ENCODE measurements at places on chromosomes 1 and 21.

DNA sequence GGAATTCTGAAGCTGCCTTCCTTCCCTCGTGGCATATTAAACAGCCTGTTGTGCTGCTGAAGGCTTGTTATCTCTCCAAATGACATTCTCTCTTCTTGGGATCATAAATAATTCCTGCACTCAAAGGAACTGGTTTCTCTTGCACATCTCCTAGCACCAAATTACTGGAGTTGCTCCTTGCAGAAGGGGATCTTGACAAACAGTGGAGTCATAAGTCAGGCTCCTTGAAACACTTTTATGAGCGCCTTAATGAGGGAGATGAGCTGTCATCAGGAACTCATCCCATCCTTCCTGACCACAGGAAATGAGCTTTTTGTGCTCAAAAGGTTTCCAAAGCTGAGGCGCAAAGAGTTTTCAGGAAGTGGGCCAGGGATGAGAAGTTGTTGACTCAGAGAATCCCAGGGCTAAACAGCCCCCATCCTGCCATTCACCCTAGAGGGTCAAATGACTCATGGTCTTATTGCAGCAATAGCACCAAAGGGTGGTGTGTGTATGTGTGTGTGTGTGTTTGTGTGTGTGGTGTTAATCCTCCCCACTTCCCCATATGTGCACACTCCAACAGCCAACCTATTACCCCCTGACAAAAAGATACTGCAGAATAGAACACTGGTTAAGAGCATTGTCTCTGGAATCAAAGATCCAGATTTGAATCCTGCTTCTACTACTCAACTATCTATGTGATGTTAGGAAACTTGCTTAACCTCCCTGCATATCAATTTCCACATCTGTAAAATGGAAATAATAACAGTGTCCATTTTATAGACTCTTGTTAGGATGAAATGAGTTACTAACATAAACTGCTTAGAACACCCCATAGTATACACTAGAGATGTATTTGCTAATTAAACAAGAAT lies 2.8 kb upstream of the PHC2 start:
- no peak for DNase-seq
- peaks cover 5% of the 10 kb centered on the region for H3K27me3 ChIP-seq
- H3K4me3 ChIP-seq: no peak overlapping the region
- H3K4me1 ChIP-seq: peaks cover 3% of the 10 kb centered on the region
- no peak overlapping the region for H3K27ac ChIP-seq

DNA sequence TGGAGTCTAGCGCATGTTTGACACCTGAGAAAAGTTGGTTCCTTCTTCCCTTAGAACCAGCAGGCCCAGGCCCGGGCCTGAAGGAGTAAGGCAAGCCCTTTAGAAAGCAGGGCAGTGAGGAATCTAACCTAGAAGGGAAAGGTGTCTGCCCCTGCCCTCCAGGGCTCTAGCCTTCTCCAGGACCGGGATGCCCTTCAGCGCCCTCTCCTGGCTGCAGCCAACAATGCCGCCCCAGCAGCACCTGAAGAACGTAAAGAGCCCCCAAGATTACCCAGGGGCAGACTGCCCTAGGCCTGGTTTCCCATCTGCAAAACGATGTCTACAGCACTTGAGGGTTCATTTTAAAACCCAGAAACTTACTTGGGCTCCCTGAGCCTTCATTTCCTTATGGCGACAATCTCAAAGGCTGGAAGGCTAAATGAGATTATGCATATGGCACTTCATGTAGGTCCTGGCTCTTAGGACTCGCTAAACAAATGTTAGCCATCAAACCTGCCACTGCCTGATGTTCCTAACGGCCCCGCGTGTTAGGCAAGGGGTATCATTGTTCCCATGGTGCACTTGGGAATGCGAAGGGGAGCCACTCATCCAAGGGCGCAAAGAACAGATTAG lies 106.7 kb upstream of the KLHDC7A start:
- H3K27me3 ChIP-seq: peaks cover 21% of the 10 kb centered on the region
- no peak for DNase-seq
- H3K27ac ChIP-seq: no peak overlapping the region
- H3K4me1 ChIP-seq: no peaks in the 10 kb centered on the region

GRCh38 chr1:150813028-150813707 lies 5.1 kb upstream of the CTSK start:
- DNase-seq: no peak
- no peak overlapping the region for H3K27ac ChIP-seq
- H3K4me3 ChIP-seq: no peak overlapping the region
- H3K27me3 ChIP-seq: no peaks in the 10 kb centered on the region

DNA sequence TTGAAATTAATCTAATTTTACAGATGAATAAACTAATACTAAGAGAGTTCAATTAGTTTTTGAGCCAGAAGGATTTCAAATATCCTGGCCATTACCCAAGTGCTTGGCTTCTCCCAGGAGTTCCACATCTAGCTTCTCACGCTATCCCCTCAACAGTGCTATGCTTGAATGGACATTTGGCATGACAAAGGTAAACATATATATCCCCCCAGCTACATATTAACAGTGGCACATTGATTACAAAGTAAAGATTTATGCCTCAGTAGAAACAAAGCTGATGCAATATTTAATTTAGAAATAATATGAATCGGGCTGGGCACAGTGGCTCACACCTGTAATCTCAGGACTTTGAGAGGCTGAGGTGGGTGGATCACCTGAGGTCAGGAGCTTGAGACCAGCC lies 434.6 kb upstream of the PRMT6 start:
- no peaks in the 10 kb centered on the region for H3K36me3 ChIP-seq
- no peaks in the 10 kb centered on the region for H3K4me1 ChIP-seq
- no peak for DNase-seq
- no peak overlapping the region for H3K4me3 ChIP-seq
- H3K27me3 ChIP-seq: no peaks in the 10 kb centered on the region

GRCh38 chr1:244056577-244056976 lies 5.5 kb downstream of the ZBTB18 start:
- H3K36me3 ChIP-seq: no peaks in the 10 kb centered on the region
- no peak for DNase-seq
- no peak overlapping the region for H3K27ac ChIP-seq

DNA sequence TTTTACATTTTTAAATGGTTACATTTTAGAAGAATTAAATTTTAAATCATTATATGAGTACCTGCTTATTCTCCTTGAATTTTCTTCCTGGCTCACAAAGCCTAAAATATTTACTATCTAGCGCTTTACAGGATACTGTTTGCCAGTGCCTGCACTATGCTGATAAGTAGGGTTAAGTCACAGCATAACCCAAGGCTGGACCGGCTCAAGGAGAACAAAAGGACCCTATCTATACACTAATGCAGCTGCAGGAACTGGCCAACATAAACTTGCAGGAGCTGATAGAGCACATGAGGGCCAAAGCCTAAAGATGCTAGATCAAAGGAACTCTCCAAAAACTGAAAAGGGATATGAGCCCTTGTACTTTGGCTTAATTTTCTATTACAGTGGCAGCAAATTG lies 1086.9 kb upstream of the TMPRSS15 start:
- no peaks in the 10 kb centered on the region for H3K36me3 ChIP-seq
- no peak overlapping the region for H3K4me3 ChIP-seq
- no peak for DNase-seq
- H3K4me1 ChIP-seq: peaks cover 7% of the 10 kb centered on the region
- H3K27ac ChIP-seq: no peak overlapping the region

DNA sequence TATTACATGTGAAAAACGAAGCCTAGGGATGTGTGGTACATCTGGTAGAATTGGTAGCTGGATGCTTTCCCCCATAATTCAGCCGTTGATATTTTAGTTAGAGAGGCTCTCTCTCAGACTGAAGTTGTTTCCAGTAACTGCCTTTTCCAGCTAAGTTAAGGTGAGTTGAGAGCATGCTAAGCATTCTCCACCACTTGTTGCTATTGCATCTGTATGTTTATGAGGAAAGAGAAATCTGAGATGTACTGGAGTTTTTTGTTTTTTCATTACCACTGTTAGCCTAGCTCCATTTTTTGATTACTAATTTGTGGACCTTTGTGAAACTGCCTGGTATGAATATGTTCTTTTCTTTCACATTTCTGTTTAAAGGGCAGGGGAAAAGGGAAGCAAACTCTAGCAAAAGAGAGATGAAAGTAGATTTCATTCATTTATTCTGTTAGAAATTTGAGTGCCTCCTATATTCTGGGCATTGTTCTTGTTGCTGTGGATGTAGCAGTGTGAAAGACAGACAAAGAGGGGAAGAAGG lies 189.9 kb upstream of the CACYBP start:
- H3K27ac ChIP-seq: peak overlapping the region; percentile 51
- H3K4me3 ChIP-seq: peak overlapping the region; percentile 9
- H3K27me3 ChIP-seq: no peaks in the 10 kb centered on the region
- peaks cover 6% of the 10 kb centered on the region for H3K36me3 ChIP-seq
- peaks cover 11% of the 10 kb centered on the region for H3K4me1 ChIP-seq
- DNase-seq: no peak
